ENCODE measurements at places on chromosomes 7 and 10.
A peak's percentile ranks its signal among the peaks of the same experiment; 100 is the strongest.

- no peak for DNase-seq
Observed at GRCh38 chr10:100655760-100656421, 89.5 kb upstream of the PAX2 start.

DNA sequence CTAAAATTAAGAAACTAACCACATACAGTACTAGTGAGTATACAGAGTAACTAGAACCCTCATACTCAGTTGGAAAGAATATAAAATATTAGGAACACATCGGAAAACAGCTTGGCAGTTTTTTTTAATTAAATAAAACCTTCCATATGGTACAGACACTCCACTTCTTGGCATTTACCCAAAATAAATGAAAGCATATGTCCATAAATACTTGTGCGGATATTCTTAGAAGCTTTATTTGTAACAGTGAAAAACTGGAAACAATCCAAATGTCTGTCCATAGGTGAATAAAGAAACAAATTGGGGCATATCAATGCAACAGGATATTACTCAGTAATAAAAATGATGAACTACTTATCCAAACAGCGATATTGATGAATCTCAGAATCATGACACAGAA, 410.0 kb downstream of the HTR7 start:
- DNase-seq: no peak

GRCh38 chr7:24457219-24457558, 116.1 kb upstream of the PALS2 start:
- no peak for DNase-seq

GRCh38 chr7:28297801-28298459, 114.4 kb upstream of the CREB5 start:
- DNase-seq: no peak

- DNase-seq: no peak
Observed at GRCh38 chr10:72800000-72800740, 93.4 kb upstream of the OIT3 start.

- DNase-seq: peak; percentile 84
Observed at GRCh38 chr7:92833024-92833765, 3.2 kb downstream of the CDK6 start.

DNA sequence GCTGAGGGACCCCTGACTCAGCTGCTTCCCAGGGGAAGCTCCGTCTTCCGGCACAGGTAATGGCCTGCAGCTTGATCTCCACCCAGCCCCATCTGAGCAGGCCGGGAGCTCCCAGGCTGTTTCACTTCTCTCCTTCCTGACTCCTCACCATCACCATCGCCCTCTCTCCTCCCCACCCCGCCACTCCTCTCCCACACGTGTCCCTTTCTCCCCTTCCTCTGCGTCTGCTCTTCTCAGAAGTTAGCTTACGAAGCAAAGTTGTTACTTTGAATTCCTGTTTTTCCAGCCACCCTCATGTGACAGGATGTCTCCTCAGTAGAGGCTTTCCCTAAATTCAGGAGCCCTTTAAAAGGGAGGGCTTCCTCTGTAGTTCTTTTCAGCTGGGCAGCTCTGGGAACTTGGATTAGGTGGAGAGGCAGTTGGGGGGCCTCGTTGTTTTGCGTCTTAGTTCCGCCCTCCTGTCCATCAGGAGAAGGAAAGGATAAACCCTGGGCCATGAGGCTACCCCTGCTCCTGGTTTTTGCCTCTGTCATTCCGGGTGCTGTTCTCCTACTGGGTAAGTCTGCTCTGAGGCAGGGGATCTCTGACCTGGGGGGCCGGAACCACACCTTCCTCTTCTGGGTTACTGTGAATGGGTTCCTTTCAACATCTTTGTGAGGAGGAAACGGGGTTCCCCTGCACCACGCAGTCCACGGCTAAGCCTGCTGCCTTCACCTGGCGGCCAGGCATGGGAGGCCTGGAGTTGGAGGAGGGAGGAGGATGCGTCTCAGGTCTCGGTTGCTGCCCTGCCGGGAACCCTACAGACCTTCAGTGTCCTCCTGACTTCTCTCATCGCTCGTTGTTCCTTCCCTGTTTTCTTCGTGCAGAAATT, at the start of gene MRC1:
Gene MRC1, plus strand, starts transcription at position 378 of the 871 bp plus-strand sequence. Its CDS starts 118 bp downstream, at position 496.
- DNase-seq: no peak

GRCh38 chr7:74453322-74454011, at the start of gene GTF2IRD1:
GTF2IRD1 (plus strand) TSS chr7:74453906; CDS start chr7:74508081, 54,175 bp downstream.
- DNase-seq: peak; percentile 86

- DNase-seq: no peak
Observed at GRCh38 chr10:78540355-78541076, 506.9 kb downstream of the RPS24 start.

- DNase-seq: no peak
Observed at GRCh38 chr10:63064706-63065105, 68.4 kb upstream of the NRBF2 start.

DNA sequence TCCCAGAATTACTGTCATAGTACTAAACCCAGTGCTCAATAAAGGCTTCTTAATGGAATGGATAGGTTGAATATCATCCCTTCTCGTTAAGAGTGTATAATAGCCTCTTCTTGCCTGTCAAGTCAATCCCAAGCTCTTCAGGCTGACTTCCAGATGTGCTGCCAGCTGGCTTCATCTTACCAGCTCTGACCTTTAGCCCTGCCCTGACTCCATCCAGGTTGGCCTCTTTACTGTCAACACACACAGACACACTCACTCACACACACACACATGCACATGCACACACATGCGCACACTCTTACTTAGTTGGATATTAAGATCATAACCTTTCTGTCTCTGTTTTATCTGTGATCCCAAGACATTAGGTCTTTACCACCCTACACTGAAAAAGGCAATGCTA, 49.1 kb downstream of the ASB4 start:
- no peak for DNase-seq

DNA sequence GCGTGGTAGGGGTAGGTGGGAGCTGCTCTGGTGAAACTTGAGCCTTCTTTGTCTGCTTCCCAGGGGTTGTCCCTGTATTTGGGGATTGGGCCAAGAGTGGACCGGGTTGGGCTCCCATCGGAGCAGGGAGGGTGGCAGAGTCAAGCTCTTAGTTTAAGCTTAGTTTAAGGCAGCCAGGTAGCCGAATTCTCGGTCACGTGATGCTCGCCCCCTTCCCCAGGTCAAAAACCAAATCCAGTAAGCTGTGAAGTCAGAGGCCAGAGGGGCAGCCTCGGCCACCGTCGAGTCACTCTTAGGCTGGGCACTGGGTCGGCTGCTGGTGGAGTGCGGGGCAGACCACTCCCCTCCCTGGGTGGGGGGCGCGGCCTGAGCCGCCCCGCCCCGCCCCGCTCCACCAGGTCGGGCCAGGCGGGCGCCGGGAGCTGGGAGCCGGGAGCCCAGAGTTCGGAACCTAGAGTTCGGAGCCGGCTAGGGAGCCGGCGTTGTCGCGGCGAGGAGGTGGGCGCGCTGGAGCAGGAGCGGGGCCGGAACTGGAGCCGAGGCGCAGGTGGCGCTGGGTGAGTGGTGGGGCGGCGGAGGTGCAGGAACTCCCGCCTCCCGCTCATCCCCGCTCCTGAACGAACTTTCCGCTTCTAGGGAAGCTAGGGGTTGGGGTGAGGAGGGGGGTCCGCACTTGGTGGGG, 2.8 kb upstream of the LZTS2 start:
- peak; percentile 66 for DNase-seq

DNA sequence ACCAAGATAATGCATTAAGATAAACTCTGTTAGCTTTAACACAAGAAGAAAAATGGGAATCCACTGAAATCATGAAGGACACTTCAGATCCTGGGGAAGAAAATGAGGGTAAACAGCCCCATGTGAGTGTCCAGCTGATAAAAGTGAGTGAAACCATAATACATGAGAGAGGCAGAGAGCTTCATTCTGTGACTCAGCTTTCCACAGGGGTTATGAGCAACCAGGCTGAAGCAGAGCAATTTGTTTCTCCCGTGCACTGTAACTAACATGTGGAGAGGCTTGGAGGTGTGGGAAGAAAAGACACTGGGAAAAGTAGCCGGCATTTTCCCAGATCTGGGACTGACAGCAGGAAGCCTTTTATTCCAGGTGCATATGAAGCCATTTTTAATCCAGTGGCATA, 971.7 kb downstream of the ANKRD7 start:
- DNase-seq: no peak

- no peak for DNase-seq
Observed at GRCh38 chr10:33794460-33794859, 460.0 kb upstream of the NRP1 start.

- DNase-seq: no peak
Observed at GRCh38 chr7:18241543-18242231, 214.0 kb upstream of the PRPS1L1 start.

GRCh38 chr7:35581605-35582210, 113.2 kb downstream of the HERPUD2 start:
- DNase-seq: no peak

DNA sequence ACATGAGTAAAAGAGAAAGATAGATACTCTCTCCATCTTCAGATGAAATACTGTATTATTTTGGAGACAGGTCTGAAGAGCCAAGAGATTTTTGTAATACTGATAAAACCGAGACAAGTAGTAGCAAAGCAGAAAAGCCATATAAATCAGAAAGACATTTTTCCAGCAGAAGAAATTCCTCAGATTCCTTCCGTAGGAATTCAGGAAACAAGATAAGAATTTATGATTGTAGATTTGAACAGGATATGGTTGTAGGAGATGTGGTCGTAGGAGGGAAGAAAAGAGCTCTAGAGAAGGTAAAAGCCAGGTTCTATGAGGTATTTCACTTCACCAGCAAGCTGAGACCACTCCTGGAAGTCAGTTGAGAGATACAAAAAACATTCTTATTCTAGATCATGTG, 17.6 kb upstream of the AASS start:
- no peak for DNase-seq

DNA sequence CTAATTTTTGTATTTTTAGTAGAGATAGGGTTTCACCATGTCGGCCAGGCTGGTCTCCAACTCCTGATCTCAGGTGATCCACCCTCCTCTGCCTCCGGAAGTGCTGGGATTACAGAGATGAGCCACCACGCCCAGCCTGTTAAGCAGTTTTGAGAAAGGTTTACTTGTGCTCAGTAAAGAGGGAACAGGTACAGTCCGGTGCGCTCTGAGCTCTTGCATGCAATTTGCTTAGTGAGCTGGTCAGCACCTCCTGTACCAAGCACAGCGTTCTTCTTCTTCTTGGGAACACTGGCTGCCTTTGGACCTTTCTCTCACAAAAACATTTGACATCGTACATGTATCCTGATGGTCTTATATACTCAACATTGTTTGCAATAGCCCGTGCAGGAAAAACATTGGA, 118.3 kb downstream of the AKR1D1 start:
- no peak for DNase-seq

DNA sequence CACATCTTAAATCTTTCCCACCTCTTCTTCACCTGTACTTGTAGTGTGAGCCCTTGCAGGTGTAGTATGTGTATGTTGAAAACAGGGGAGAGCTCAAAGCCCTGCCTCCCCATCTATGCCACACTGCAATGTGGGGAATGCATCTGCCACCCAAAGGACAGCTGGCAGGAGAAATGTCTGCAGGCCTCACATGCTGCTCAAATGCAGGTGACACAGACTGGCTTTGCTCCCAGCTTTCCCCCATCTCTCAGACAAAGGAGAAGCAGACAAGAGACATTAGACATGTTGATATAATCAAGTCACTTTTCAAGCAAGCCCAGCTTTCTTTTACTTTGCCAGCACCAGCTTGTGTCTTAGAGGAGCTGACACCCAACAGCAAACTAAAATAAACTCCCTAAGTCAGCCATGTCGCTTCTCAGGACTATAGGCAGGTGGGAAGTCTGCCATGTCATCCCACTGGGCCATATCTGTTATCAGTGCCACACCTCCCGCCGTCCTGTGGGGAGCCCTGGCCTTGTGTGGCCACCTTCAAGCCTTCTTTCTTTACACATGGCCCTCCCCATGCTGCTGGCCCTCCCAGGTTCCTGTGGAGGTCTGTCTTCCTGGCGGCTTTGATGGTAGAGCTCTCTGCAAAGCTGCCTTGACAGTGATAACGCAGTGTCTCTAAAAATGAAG, 102.1 kb downstream of the CXCL12 start:
- no peak for DNase-seq

DNA sequence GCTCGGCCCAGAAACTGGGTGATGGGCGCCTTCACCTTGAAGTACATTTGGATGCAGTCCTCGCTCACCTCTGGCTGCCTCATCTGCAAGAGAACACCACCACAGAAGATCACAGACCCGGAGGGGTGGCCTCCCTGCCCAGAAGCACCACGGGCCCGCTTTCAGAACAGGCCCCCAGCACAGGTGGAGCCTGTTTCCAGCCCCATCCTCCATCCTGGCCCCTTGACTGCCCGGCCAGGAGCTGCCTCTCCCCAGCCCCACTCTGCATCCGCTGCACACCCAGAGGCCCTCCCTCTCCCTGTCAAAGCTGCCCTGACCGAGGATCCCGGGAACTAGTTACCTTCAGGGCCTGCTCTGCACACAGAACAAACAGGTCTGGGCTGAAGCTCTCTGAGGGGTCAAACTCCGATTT, 724 bp downstream of the CFAP46 start:
- DNase-seq: no peak

DNA sequence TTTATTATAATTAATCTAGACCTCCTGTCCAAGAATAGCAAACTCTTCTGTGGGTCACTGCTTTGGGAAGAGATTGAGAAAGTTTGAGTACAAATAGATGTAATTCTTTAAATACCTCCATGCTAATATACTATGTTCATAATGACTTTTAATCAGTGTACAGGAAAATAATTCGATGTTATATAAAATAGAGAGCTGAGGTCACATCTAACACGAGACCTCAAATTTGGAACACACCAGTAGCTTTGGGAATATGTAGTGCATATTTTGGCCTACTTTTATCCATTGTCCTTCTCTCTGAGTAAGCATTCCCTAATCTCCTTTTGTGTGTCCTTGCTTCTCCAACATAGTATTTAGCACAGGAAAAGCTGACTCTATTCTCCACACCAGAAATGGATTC, 27.3 kb upstream of the CABCOCO1 start:
- no peak for DNase-seq

GRCh38 chr7:157422279-157422678, 85.5 kb downstream of the DNAJB6 start:
- no peak for DNase-seq

DNA sequence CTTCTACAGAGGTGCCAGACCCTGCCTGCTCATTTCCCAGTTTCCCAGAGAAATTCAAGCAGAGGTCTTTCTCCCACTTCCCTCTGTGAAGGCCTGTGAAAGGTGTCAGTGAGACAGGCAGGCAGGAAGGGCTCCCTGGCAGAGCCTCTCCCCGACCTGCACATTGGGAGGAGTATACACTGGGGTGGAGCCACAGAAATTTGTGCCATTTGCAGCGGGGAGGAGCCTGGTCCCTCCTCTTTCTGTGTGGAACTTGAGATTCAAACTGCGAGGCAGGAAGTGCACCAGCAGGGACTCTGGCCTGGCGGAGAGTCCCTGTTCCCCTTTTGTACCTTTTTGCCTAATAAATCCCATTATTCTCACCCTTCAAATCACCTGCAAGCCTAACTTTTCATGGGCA, 54.6 kb upstream of the OPN4 start:
- peak; percentile 82 for DNase-seq

- DNase-seq: no peak
Observed at GRCh38 chr7:107555893-107556292, 7.8 kb downstream of the COG5 start.

- no peak for DNase-seq
Observed at GRCh38 chr10:104581884-104582601, 59.0 kb upstream of the SORCS3 start.

GRCh38 chr7:85025312-85025756, 161.5 kb downstream of the SEMA3D start:
- DNase-seq: no peak
